Forelimb muscle (tissue), 1 donor: ENCODE measurements at places on chromosomes 2 and 18. TPM values are rescaled to one million over a fixed set of nuclear protein-coding genes. Genes with fewer than 3 reads are reported as not detected.

Gene RNF125
- 10.7 TPM for polyA plus RNA-seq

Gene HNMT
- polyA plus RNA-seq, result 18.9 TPM

Gene HAAO
- polyA plus RNA-seq, result 19.7 TPM

Gene PFN4
- polyA plus RNA-seq, result 0.94 TPM

Gene SCN3A
- 0.53 TPM for polyA plus RNA-seq

Gene SCYGR4
- not detected for polyA plus RNA-seq

Gene KLHL41
- polyA plus RNA-seq, result 4,199 TPM

Gene DSG1
- not detected for polyA plus RNA-seq

Gene SERPINB13
- polyA plus RNA-seq, result not detected

Gene COA5
- 42.7 TPM for polyA plus RNA-seq

Gene DHX57
- polyA plus RNA-seq, result 17.0 TPM

Gene SP140
- polyA plus RNA-seq, result 0.62 TPM

DNA sequence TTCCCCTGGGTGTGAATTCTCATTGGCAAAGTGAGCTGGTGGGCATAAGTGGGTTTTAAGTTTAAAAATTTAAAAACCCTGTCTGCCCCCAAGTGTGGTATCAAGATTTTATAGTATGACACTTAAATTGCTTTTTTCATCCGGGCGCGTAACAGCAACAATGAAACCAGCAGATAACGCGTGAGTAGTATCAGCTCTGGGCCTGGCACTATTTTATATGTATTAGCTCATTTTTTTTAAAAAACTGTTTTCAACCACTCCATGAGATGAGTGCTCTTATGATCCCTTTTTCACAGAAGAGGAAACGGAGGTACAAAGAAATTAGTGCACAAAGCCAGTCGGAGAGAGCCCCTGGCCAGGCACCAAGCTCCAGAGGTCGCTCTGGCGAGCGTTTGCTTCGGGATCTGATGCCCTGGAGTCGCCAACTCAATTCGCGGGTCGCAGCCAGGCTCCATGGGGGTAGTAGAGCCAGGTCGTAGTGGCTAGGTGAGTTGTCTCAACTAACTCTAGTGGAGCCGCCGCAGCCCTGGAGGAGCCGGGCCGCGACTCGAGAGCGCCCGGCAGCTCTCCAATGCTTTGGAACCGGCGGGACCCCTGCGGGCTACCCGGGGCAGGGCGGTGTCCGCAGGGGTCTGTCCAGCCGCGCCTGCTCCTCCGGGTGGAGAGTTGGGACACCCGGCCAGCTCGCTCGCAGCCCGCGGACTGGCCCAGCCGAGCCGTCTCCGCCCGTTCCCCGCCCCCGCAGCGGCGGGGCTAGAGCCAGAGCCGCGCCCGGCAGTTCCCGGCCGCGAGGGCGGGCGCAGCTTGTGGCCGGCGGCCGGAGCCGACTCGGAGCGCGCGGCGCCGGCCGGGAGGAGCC is at the start of gene IL1R1:
TSS of gene IL1R1 (plus strand) at position 777 of the 859 bp plus-strand sequence. CDS start 14,979 bp downstream, outside the sequence.
- peak; percentile 68 for DNase-seq

DNA sequence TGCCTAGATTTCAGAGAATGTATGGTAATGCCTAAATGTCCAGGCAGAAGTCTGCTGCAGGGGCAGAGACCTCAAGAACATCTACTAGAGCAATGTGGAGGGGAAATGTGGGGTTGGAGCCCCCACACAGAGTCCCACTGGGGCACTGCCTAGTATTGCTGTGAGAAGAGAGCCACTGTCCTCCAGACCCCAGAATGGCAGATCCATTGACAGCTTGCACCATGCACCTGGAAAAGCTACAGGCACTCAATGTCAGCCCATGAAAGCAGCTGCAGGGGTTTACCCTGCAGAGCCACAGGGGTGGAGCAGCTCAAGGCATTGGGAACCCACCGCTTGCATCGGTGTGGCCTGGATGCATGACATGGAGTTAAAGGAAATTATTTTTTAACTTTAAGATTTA is 314.1 kb downstream of the CYRIA start:
- DNase-seq, result no peak

DNA sequence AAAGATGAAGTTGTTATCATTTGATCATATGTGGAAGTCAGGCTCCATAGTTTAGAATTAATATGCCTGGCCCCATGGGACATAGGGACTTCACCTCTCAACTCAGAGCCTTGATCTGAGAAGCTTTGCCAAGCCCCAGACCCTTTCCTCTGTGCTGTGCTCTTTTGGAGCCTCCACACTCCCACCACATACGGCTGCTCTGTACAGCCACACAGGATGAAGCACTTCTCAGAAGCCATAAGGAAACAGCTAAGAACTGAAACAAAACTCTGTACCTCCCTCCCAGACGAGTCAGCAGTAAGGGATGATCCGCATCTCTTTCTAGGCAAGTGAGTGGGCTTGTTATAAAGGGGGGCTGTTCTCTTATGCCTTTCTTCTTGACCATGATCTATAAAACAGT is 66.5 kb downstream of the CAB39 start:
- DNase-seq, result no peak

GRCh38 chr2:136844546-136844945 is 79.2 kb downstream of the THSD7B start:
- DNase-seq, result no peak

- DNase-seq, result no peak
These were observed 332.9 kb downstream of the CDH2 start for GRCh38 chr18:27843783-27844777.

DNA sequence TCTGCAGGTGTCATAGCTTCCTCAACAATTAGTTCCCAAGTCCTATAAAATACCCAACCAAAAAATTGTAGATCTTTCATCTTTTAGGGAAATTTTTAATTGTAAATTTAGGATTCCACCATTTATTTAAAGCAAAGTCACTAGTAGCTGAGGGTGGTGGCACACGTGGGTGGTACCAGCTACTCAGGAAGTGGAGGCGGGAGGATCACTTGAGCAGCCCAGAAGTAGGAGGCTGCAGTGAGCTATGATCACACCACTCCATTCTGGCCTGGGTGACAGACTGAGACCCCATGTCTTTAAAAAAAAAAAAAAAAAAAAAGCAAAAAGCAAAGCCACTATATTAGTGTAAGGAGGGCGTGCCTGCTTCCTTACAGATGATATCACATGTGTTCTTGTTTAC is 60.3 kb upstream of the GREB1L start:
- no peak for DNase-seq

- no peak for DNase-seq
These were observed 888.8 kb downstream of the LRP1B start for GRCh38 chr2:141242008-141242407.

GRCh38 chr2:100539221-100539620 is 23.6 kb upstream of the PDCL3 start:
- no peak for DNase-seq

- no peak for DNase-seq
These were observed 49.7 kb downstream of the RRM2 start for GRCh38 chr2:10172033-10172871.

DNA sequence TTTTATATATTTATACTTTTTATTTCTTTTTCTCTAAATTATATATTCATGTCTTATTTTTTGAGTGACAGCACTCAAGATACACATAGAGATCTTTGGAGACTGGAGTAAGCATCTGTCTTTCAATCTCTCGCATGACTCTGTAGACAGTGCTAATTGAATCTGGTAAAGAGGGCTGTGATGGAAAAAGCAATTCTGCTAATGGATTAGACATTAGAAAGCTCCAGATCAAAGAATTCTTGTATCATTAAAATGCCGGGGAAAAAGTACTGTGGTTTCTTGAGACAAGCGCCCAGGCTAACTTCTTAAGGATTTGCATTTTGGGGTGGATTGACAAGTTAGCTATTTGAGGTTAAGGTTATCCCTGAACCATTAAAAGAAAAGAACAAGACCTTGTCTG is 383.1 kb upstream of the TNP1 start:
- DNase-seq, result no peak

DNA sequence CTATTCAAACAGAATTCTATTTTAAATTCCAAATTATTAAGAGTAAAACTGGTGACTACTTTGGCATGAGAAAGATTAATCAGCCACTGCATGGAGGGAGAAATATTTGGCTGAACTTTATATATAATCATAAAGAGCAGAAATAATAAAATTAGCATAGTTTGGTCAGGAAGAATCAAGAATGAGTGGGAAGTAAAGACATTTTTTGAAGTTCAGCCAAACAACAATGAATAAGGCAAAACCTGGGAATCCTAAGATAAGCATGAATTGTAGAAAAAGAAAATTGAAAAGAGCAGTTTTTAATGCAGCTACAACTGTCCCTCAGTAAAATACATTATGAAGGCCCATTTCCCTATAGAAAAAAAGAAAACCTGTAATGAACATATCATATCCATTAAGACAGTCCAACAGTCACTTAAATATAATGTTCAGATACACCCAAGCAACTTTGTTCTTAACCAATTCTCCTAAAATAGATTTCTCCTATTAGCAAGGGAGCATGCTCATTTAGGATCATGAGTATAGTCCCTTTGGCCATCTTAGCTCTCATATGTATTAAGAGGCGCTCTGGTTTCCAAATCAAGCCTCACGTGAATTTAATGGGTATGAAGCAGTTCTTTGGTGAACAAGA is 6.5 kb downstream of the TMEM17 start:
- DNase-seq, result no peak

GRCh38 chr2:226874749-226875148 is 38.9 kb downstream of the RHBDD1 start:
- DNase-seq, result no peak

DNA sequence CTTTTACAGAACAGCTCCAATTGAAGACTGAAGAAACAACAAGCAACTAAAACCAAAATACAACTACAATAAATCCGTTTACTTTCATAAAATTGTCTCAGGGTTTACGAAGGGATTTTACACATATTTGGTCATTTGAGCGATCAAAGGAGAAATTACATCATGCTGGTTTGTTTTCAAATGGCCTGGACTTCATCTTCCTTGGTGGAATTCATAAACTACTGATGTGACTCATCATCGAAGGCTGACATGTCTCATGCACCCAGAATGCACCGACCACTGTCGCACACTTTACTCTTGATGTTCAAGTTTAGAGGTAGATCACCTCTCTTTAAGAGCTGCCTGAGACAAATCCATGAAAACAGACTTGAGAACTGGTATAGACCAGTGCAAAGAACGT is 25.6 kb upstream of the PMAIP1 start:
- no peak for DNase-seq

DNA sequence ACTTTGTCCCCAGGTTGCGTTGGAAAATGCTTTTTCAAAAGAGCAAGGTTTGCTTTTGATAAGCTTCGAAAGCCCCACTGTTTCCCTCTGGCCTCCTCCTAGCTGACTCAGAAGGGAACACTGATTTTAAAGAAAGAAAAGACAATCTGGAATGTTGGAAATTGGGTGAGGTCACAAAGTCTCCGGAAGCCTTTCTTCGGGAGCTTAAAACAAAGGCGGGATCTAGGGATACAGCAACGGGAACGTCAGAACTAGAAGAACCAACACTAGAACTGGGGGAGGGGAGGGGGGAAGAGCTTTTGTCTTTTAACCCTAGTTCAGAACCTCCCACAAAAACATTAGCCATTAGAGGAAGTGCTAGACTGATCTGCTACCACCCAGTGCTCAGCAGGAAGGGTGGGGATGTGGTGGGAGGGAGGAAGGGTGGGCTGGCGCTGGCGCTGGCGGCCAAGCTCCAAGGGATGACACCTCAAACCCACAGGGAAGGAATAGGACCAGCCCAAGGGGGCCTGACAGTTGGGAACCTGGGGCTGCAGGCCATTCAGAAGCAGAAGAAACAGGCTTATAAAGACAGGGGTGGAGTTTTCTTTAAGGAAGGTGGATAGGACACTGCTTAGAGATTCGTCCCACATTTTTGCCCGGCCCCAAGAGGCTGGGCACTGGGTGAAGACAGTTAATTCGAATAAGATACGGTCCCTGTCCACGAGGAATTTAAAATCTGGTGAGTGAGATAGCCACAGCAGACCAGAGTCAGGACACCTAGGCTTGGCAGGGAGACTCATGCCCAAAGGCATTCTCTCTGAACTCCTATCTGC is 1.7 kb downstream of the TMSB10 start:
- DNase-seq, result no peak

DNA sequence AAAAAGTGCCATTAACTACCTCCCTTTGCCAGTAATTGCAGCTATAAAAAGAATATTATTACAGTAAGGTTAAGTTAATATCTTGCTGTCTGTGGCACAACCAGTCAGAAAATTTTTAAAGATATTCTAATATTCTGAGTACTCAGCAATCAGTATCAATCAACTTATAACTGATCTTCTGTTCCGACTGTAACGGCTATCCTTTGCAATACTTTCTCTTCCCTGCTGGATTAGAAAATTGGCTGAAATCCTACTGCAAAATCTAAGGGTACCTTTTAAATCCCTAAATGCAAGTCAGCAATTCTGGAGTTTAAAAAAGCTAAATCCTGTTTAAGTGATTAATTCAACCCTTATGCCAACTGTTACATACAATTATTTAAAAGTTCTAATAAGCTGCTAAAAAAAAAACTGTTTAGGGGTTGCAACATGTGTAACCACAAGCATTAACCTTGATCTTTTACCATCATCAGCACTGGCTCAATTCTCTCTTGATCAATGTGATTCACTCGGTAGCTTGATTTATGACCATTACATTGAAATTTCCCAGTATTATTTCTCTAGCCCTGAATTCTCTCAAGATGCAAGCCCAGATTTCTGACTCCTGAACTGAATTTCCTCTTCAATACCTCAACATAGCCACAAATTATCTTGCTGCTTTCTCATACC is 20.5 kb downstream of the GAREM1 start:
- DNase-seq, result no peak

DNA sequence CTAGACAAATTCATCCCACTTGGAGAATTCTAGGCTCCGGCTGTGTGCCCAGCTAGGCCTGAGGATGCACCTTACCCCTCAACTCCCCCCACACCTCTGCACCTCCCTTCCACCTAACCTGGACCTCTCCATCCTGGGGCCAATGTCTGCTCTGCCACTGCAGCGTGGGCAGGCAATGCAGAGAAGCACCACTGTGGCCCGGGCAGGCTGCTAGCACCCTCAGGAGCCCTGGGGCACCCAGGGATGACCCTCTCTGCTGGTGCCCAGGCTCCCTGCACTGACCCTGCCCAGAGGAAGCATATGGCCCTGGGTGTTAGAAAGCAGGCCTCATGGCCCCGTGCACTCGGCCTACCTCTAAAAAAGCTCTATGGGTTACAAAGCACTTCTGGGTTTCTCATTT is 49.6 kb downstream of the ADCY3 start:
- DNase-seq, result no peak

- DNase-seq, result no peak
These were observed 315.4 kb upstream of the THUMPD2 start for GRCh38 chr2:40094451-40094850.

- no peak for DNase-seq
These were observed 133.3 kb downstream of the GFPT1 start for GRCh38 chr2:69253611-69254301.

DNA sequence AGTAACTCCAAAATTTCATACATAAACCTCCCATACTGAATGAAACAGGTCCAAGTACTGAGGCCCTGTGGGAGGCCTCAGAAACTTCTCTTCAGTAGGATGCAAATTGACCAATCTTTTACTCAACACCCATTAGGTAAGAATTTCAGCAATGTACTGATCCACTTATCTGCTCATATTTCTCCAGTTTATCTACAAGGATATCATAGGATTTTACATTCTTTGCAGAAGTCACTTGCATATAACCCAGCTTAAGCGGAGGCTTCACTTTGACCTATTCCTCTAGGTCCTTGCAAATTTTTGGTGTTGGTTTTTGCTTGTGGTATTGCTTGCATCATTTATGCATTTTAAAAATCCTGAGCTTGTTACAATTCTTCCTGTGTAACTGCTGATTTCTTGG is 28.8 kb upstream of the SLC3A1 start:
- no peak for DNase-seq

- DNase-seq, result no peak
These were observed 1064.6 kb upstream of the CHAC2 start for GRCh38 chr2:52703004-52703403.

GRCh38 chr2:163657281-163657656 is 78.5 kb downstream of the FIGN start:
- no peak for DNase-seq

GRCh38 chr18:53115876-53116585 is 776.0 kb downstream of the DCC start:
- no peak for DNase-seq
